Stimulated activated CD4-positive, alpha-beta T cell treated with anti-CD3 and anti-CD28 coated beads, Interleukin-4, amount 100 ng/mL, for 24 hours (primary cell): ENCODE measurements at places on chromosomes 16 and 17.

GRCh38 chr17:74433421-74434121 lies 1.7 kb downstream of the GPRC5C start:
- no peak for DNase-seq

DNA sequence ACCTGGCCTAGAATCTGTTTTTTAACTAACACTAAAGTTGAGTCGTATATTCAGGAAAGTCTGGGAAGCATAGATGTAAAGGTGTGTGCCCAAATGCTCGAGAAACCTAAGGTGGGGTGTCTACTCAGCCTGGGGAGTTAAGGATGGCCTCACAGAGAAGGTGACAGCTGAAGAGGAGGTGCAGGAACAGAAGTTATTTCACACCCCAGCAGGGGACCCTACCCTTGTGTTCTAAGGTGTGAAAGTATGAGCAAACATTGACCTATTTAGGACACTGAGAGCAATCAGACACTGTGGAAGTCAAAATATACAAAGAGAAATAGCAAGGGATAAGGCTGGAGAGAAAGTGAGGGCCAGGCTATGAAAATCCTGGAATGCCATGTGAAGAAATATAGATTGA lies 49.0 kb upstream of the DHX40 start:
- no peak for DNase-seq

GRCh38 chr16:81873206-81873605 lies 94.1 kb downstream of the PLCG2 start:
- no peak for DNase-seq

GRCh38 chr17:82193520-82194220 lies 19.0 kb downstream of the CCDC57 start:
- no peak for DNase-seq

DNA sequence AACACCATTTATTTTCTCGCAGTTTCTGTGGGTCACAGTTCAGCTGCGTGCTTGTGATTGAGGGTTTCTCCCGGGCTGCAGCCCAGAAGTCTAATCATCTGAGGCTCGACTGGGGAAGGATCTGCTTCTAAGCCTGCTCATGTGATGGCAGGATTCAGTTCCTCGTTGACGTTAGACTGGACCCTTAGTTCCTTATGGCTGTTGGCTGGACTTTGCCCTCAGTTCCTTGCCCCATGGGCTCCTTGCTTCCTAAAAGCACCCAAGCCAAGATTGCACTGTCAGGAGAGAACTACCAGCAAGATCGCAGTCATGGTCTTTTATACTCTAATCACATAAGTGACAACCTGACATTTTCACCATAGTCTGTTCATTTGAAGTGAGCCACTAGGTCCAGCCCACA lies 250.0 kb downstream of the PRKCA start:
- no peak for DNase-seq

DNA sequence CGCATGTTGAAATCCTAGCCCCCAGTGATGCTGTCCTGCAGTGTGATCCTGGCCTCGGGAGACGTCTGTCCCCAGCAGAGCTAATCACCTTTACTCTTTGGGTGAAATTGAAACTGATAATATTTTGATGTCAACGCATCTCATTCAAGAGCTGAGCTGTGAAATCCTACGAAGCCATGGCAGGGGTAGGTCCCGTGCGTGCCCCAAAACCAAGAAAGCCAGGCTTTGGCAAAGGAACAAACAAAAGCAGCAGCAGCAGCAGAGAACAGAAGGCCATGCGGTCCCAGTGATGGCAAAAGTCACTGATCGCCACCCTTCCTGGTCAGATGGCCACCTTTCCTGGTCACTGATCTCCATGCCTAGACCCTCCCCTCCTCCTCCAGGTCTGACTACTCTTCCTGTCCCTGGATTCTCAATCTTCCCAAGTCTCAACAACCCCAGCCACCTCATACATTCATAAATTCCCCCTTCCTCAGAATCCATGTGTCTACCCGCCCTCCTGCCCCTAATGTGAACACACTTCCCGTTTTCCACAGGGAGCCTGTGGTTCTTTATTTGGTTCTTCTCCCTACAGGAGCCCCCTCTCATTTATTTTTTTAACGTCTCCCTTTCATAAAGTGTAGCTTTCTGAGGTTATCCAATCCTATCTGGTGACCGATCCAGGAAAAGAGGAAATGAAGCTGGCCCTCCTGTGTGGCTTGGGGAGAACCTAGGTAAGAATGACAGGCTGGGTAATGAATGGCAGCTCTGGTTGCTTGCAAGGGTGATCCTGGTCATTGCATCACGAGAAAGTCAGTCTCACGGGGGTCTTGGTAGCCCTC lies 50.3 kb downstream of the CPPED1 start:
- DNase-seq: no peak

- DNase-seq: no peak
Measured at GRCh38 chr17:31566992-31567373, 175.5 kb downstream of the RAB11FIP4 start.

DNA sequence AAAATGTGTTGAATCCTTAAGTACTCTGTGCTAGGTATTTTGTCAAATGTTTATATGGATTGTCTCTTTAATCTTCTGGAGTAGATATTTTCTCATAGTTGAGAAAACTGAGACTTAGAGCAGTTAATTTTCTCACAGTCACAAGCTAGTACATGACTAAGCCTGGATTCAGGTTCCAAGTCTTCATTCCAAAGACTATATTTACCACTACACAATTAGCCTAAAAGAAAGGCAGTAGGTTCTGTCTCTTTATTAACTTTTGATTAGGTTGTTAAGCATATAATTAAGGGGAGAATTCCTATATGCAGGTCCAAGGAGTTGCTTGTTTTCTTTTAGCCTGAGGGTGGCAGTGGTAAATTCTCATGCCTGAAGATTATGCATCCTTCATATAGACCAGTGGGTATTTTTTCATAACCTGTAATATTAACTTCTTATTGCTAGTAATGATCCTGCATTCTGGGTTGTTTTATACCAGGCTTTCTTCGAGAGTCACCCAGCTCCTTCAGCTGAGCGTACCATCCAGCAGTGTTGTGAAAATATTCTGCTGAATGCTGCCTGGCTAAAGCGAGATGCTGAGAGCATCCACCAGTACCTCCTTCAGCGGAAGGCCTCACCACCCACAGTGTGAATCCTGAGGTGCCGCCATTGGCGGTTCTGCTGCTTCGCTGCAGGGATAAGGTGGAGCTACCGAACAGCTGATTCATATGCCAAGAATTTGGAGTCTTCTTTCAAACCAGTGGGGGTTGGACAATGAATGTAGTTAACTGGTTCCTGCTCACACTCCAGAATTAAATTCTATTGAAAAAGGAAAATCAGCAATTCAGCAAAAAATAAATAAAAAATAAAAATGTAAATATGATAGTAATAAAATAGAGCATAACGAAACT lies 28.2 kb upstream of the KPNB1 start:
- DNase-seq: no peak

DNA sequence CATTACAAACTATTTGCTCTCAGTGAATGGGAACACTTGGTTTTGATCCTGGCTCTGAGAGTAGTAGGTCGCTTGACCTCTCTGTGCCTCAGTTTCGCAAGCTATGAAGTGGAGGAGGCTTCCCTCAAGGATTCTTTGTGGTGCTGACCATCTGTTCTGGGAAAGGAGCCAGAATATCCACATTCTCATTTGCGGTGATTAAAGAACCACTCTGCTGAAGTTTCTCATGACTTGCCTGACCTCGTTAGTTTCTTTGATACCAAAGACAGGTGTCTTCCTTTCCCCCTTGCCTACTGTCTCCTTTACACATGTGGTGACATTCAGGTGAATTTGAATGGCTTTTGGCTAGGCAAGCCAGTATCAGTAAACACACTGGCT lies 116.0 kb downstream of the SNX29 start:
- DNase-seq: no peak

DNA sequence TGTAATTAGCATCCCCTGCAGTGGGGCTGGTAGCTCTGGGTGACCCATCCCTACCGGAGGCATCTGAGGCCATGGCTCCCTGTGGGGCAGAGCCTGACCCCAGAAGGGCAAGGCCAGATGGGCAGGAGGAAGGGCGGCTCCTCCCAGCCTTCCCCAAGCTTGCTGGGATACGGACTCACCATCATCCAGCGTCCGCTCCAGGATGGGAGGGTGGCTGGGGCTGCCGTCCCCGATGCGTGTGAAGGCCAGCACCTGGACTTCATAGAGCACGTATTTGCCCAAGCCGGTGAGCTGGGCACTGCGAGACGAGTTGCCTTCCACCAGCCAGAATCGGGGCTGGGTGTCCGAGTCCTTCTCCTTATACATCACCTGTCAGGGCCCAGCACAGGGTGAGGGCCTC lies 81.6 kb upstream of the CDC42EP4 start:
- no peak for DNase-seq

- no peak for DNase-seq
Measured at GRCh38 chr17:30922235-30923030, 688 bp downstream of the ADAP2 start.

GRCh38 chr17:2797226-2797625 lies 988 bp downstream of the RAP1GAP2 start:
- no peak for DNase-seq

- DNase-seq: no peak
Measured at GRCh38 chr17:61587807-61588660, 3.0 kb downstream of the NACA2 start.

DNA sequence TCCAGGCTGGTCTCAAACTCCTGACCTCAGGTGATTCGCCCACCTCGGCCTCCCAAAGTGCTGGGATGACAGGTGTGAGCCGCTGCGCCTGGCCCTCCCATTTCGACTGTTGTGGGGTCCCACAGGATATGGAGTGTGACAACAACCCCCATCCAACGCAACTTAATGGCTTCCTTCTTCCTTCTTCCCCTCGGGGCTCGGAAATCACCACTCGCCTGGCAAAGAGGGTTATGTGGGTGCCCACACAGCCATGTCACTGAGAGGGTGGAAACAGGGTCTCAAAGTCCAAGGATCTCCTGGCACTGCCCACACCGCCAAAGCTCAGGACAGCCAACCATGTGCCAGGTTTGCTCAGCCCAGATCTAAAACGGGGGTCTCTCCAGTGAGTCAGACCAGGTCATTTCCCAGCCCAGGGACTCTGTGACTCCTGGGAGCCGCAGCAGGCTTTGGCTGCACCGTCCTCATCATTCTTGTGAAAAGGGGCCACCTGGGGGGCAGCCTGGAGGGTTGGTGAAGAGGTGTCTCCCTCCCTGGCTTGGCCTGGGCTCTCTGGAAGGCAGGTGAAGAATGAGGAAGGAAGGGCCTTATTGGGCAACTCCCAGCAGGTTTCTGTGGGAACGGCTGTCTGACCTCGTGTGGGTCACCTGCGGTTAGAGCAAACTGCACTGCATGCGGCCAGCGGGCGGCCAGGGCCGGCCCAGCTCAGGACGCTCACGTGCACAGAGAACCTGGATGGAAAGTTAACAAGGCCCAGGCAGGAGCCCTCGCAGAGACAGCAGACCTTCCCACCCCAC lies 25.3 kb upstream of the LITAF start:
- no peak for DNase-seq

DNA sequence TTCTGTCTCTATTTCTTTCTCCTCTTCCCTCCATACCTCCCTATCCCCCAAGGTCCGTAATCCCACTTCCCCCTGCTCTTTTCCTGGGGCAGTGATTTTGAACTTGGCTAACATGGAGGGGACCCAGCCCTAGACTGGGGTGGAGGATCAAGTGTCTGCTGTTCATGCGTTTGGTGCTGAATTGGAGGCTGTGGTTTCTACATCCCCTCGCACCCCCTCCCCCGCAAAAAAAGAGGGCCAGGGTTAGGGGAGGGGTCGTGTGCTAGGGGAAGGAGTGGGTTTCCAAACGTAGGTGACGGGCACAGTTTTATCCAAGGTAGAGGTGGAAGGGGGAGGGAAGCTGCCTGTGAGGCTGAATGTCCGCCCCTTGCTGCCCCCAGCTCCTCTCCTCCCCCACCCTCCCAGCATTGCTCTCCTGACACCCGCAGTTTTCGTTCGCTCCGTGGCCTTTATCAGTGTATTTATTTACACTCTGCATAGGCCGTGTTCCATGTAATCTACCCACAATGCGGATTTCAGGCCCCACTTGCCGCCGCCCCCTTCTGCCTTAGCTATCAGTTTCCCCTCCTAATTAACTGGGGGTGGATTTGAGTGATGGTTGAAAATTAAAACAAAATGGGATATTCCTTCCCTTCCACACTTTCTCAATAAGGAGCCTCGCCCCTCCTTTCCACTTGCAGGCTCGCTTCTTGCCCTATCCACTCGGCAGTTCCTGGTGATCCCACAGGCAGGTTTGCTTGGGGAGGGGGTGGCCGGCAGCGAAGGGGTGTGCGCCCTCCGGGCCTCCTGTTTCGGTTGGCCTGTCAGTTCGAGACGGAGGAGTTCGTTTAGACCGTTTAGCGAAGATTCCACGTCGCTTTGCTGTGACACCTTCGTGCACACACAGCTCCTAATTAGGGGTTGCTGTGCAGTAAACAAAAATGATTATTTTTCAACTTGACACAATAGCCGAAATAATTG lies 2.0 kb downstream of the GNAO1 start:
- DNase-seq: no peak

DNA sequence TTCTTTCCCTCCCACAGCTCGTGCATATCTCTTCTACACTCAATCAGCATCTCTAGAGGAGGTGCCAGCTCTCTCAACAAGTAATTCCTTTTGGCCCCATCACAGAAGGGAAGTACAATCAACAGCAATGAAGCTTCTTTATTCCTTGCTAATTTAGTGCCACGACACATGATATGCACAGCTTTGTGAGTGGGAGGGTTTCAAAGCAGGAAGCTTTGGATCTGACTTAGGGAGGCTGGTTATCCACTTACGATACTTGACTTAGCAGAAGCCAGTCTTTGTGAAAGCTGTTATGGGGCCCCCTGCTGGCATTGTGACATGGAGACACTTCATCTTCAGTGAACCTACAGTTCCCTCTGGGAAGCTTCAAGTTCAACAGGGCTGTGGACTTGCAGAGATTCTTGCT lies 81.0 kb downstream of the TMEM100 start:
- peak; percentile 39 for DNase-seq

DNA sequence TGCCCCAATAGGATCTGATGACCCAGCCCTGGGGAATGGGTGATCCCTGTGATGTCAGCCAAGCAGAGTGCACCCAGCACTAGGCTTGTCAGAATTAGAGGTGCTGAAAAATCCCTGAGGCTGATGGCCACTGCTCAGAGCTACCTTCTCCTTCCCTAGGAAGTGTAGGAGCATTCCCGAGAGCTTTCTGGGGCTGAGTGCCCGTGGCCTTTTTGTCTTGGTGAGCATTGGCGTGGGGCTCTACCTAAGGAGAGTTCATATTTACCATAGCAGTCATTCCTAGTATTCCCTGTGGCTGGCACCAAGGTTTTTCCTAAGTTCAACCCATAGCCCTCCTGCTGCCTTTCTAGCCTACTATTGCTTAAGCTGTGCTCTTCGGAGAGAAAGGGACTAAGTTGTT lies 22.6 kb upstream of the ARHGAP23 start:
- DNase-seq: no peak

- DNase-seq: no peak
Measured at GRCh38 chr17:47622180-47622549, 27.6 kb upstream of the KPNB1 start.
